Heart left ventricle (tissue), 16 donors: ENCODE measurements at places on chromosomes 12 and 14. TPM values are rescaled to one million over a fixed set of nuclear protein-coding genes. Genes with fewer than 3 reads are reported as not detected.

- H3K4me1 ChIP-seq = peaks cover 5% of the 10 kb centered on the region
- no peaks in the 10 kb centered on the region for H3K27me3 ChIP-seq
- DNase-seq = no peak
Measured at GRCh38 chr14:96126783-96127271, 77.8 kb upstream of the BDKRB2 start.

GRCh38 chr12:10365696-10366405 is 24.0 kb downstream of the KLRK1 start:
- H3K4me3 ChIP-seq = peak overlapping the region; percentile 67
- H3K4me1 ChIP-seq = peaks cover 64% of the 10 kb centered on the region
- H3K27ac ChIP-seq = peak overlapping the region; percentile 97
- no peak for DNase-seq

DNA sequence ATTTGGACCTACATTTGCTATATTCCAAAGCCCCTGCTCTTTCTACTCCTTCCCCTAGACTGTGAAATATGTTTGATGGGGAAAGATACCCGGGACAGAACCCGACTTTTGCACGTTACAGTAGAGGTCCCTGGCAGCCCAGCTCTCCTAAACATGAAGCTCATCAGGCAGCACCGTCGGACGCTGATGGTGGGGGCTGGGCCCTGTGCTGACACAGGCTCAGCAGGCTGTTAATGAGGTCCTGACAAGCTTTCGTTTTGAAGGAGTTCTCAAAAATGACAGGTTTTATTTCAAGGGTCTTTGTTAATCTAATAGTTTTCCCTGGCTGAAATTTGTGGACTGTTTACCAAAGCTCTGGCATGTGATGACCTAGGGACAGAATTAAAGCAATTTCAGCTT is 102.3 kb downstream of the SLC25A47 start:
- no peak overlapping the region for H3K4me3 ChIP-seq
- no peak for DNase-seq
- peaks cover 9% of the 10 kb centered on the region for H3K4me1 ChIP-seq
- no peaks in the 10 kb centered on the region for H3K27me3 ChIP-seq
- no peaks in the 10 kb centered on the region for H3K36me3 ChIP-seq

DNA sequence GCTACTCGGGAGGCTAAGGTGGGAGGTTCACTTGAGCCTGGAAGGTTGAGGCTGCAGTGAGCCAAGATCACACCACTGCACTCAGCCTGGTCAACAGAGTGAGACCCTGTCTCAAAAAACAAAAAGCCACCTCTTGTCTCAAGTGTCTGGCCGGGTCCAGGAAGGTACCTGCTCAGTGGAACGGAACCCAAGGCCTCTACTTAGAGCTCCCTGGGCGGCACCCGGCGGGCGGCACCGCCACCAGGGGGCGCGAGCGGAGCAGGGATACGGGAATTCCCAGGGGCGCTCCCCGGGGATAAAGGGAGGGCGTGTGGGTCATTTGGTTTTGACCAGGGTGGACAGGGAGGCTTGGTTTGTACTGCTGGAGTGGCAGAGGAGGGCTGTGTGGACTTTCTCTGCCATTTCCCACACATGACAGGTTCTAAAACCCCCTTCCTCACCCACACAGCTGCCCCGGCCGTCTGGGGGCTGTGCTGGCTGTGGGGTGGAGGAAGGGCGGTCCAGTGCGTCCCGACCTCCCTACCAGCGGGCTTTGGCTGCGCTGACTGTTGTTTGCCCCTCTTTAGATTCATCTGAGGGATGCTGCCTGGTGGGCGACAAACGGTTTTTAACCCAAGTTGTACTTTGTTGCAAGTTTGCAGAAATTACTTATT is 91.4 kb downstream of the SETD3 start:
- no peaks in the 10 kb centered on the region for H3K4me1 ChIP-seq
- no peak for DNase-seq
- H3K27me3 ChIP-seq = no peaks in the 10 kb centered on the region
- H3K4me3 ChIP-seq = no peak overlapping the region
- peaks cover 5% of the 10 kb centered on the region for H3K36me3 ChIP-seq

- H3K4me1 ChIP-seq = no peaks in the 10 kb centered on the region
- no peak overlapping the region for H3K4me3 ChIP-seq
Measured at GRCh38 chr12:13853471-13853870, 127.9 kb downstream of the GRIN2B start.

FAM177A1 gene
- total RNA-seq = 93.5 TPM

LRIG3 gene
- 6.8 TPM for total RNA-seq

MYF6 gene
- total RNA-seq = 0.47 TPM
